Pancreas (tissue), 10 donors: ENCODE measurements at places on chromosomes 6 and 20.

DNA sequence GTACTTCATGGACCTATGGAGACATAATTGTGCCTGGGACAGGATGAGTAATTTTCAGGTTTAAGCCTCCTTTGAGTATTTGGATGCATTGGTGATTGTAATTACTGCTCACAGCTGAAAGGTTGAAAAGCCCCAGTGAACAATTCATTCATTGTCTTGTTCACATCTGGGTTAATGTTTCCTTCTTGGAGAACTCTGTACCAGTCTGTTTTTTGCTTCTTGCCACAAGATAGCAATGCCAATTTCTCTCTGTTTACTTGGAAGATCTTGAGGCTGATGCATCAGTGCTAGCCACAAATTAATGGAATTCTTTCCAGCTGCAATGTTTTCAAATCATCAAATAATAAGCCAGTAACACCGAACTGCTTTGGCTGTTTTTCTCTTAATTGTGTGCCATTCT, 207.8 kb downstream of the BMP2 start:
- DNase-seq: no peak

GRCh38 chr6:166849749-166850183, 106.6 kb downstream of the RNASET2 start:
- no peak for DNase-seq

DNA sequence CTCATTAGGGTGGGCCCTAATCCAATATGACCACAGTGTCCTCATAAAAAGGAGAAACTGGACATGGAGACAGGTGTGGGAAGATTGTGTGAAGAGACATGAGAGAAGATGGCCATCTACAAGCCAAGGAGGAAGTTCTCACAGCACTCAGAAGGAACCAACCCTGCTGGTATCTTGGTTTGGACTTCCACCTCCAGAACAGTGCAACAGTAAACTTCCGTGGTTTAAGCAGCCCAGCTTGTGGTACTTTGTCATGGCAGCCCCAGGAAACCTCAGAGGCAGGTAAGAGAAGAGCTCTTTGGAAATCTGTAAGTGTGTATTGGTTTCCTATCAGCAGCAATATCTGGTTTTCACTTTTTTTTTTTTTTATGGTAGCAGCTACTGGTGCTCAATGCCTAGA, 16.5 kb upstream of the CNKSR3 start:
- no peak for DNase-seq

DNA sequence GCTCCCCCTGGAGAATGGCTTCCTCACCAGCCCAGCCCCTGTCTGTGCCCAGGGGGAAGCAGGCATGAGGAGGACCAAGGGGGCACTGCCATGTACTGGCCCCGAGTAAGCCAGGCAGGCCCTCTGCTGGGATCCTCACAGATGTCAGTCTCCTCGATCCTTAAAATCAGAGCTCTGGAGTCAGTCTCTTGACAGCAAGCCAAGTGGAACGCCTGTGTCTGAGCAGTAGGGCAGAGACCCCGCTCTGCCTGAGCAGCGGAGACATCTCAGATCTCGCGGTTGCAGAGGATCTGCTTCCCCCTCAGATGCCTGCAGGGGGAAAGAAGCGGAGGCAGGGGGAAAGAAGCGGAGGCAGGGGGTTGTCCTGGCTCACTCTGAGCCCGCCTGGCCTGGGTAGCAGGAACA, 92.6 kb downstream of the SNX5 start:
- no peak for DNase-seq

DNA sequence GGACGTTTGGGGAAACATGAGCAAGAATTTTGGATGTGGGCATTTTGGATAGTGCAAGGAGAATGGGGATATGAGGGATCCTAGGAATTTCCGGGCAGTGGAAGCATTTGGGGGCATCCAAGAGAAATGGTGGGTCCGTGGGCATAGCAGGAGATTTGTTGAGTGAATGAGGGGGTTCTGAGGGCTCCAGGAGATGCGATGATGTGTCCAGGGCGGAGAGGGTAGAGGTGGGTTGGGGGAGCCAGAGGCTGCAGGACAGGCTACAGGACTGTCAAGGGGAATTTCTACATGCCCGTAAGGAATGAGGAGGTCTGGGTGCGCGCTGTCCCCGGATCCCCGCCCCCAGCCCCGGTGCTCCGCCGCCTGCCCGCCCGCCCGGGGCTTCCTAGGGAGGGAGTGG, 364 bp downstream of the FRS3 start:
- no peak for DNase-seq

DNA sequence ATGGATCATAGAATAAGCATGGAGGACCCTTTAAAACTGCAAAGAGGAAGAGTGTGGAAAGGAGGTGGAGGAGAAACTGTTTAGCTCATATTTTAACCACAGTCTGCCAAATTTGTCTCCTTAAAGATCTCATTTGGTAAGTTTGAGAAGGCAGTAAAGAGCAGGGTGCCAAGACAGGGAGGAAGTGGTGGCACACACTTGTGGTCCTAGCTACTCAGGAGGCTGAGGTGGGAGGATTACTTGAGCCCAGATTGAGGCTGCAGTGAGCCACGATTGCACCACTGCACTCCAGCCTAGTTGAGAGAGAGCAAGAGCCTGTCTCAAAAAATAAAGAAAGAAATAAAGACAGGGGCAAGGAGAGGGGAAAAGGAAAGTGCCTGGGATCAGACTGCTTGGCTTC, 16.8 kb upstream of the DCBLD1 start:
- no peak for DNase-seq

- no peak for DNase-seq
Measured at GRCh38 chr6:136326038-136326553, 36.5 kb upstream of the BCLAF1 start.

DNA sequence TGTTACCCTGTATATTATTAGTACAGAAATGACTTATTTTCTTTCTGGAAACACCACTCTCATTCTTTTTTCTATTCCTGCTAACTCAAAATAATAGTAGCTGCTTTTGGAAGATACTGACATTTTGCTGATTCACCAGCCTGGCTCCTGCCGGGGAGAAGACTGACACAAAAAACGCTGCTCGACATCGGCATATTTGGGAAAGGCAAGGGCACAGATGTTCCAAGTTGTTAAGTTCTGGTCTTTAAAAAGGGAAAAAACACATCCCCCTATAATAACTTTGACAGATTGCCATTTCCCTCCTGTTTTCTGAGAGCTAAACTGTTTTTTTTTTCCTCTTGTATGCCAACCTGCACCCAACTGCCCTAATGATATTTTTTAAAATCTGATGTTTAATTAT, 55.4 kb downstream of the CTNNBL1 start:
- DNase-seq: no peak

- DNase-seq: no peak
Measured at GRCh38 chr20:54477191-54477955, 2.0 kb downstream of the DOK5 start.
